ELR (cell line): ENCODE measurements at places on chromosomes 12 and 14.

- DNase-seq = no peak
These were observed 21.1 kb downstream of the KRT18 start for GRCh38 chr12:52969828-52970569.

DNA sequence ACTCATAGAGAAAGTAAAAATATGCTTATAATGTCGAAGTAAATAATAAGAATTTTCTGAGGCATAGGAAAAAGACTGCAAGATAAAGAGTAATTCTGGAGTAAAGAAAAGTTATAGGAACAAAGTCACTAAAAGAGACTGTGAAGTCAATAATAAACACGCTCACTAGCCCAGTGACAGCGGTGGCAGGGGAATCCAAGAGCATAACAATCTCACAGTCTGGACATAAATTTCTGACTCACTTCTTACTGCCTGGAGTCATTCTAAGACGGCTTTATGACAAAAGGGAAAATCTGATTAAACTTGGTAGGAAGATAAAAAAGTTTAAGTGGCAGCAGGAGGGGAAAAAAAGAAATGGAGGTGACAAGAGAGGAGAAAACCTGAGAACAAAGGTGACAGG lies 56.4 kb upstream of the GRIP1 start:
- no peak for DNase-seq

DNA sequence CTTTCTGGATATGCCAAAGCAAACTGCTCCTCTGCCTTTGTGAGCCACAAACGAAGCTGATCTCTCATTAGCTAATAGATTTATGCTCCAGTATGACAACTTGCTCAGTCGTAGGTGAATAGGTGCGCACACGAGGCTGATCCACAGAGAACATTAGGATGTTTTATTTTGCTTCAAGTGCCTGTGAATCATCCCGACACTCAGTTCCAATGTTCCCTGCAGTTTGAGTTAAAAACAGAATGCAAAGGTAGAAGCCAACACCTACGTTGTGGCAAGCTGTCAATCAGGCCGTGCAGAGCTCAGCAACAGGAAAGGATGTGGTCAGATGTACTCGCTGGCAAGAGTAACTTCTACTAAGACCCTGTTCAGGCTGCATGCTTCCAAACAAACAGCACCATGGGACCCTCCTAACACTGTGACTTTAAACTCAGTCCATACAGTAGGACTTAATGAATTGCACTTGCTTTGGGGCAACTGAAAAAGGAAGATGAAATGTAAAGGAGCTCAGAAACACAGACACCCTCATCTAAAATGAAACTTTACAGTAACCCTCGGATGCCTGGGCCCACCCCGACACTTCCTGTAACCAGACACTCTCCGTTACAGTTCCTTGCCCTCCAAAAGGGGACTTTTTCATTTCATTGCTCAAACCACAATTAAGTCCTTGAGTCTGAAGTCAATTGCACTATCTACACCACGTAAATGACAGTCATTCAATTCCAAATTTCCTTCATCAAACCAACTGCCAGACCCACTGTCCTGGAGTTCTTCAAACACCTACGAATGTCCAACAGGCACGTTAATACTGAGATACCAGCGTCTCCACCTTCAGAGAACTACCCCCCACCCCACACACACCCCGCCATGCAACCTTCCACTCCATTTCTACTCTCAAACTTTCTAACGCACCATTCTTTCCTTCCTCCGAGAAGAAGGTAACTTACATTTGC lies 1.6 kb downstream of the CCDC88C start:
- DNase-seq = no peak

DNA sequence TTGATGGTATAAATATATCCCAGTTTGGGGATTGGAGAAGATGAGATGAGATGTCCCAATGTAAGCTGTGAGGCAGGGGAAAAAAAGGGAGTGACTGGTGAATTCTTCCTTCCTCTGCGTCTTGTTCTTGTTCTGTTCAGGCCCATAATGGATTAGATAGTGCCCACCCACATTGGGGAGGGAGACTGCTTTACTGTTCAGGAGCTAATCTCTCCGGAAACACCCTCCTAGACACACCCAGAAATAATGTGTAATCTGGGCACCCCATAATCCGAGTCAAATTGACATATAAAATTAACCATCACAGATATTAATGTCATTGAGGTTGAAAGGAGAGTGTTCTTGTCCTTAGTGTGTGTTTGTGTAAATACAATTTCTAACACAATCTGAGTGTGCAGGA lies 29.3 kb downstream of the ETV6 start:
- DNase-seq = no peak

DNA sequence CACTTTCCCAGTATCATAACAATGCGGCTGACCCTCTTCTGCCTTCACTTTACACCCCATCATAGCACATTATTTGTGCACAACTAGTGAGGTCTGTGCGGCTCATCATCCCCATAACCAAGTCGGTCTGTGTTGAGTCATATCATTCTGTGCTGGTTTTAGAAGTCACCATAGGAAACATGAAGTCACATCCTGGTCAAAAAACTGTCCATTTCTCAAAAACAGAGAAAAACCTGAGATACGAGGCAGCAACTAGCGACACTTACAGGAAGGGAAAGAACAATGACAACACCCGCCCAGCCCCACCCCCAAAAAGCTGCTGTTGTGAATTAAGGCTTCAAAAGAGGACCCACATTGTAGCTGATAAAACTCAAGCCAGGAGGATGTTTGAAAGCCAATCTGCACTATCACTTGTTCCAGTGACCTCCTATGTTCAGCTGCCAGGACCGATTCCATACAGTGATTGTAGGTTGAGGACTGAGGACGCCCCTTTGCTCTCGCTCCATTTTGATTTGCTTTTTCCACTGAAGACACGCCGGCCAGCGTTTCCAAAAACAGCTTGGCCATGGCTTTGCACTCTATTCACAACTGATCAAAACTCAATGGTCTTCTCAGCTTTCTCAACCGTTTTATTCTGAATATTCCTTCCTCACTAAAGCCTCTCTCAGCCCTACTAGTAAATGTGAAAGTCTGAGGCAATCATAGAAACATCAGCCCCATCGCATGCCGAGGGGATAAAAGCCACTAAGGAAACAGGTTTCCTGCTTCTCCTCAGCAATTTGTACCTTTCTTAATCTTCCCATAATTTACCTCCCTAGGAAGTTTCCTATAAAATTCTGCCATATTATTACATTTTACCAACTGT lies 87.5 kb downstream of the DUSP16 start:
- peak; percentile 45 for DNase-seq

DNA sequence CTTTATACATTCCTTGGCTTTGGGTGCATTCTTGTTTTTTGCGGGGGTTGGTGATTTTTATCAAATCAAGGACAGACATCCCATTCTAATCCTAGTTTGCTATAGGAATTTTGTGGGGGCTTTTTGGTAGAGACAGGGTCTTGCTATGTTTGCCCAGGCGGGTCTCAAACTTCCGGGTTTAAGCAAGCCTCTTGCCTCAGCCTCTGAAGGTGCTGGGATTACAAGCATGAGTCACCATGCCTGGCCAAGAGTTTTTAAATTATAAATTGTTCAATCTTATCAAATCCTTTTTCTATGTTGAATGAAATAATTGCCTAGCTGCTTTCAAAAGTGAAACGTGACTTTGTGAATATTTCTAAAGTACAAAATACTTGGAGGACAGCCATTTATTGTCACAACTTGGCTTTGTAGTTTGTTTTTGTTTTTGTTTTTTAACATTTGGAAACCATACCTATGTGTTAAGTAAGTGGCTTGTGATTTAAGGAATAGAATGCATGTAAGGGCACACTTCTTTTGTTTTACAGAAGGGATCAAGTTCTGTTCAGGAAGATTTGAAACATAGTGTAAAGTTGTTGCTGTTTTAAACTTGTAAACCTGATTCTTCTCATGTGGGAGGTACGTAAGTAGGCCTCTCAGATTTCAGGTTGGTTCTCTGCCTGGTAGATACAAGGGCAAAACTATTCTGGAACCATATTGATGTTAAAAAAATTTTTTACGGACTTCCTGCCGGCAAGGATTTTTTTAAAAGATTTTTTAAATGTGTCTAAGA lies 13.4 kb downstream of the MARK3 start:
- DNase-seq = peak; percentile 70

GRCh38 chr12:101806265-101806664 lies 24.5 kb downstream of the GNPTAB start:
- DNase-seq = no peak

GRCh38 chr14:26330982-26331381 lies 266.9 kb downstream of the NOVA1 start:
- DNase-seq = no peak

- no peak for DNase-seq
These were observed 13.1 kb downstream of the NKX2-1 start for GRCh38 chr14:36506732-36507614.

- DNase-seq = no peak
These were observed 30.2 kb downstream of the CACNA1C start for GRCh38 chr12:2083008-2083407.

GRCh38 chr12:111886662-111887545 lies 44.9 kb downstream of the MAPKAPK5 start:
- DNase-seq = no peak

GRCh38 chr14:30580616-30581282 lies 21.8 kb downstream of the G2E3 start:
- no peak for DNase-seq

- peak; percentile 43 for DNase-seq
These were observed 1.0 kb upstream of the ANO6 start for GRCh38 chr12:45214749-45215418.

DNA sequence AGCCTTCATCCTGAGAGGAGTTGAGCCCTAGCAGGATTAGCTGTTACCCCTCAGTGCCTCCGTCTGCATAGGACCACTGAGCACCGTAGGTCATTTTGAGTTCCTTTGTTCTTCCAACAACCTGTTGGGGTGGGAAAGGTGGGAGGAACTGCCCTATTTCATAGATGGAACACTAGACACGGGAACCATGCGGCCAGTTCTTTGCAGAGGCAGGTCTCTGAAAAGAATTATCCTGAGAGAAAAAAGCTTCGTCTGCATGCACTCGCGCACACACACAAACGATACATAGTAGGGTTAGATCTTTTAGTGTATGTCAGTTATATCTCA lies 28.5 kb downstream of the TRAFD1 start:
- DNase-seq = no peak

DNA sequence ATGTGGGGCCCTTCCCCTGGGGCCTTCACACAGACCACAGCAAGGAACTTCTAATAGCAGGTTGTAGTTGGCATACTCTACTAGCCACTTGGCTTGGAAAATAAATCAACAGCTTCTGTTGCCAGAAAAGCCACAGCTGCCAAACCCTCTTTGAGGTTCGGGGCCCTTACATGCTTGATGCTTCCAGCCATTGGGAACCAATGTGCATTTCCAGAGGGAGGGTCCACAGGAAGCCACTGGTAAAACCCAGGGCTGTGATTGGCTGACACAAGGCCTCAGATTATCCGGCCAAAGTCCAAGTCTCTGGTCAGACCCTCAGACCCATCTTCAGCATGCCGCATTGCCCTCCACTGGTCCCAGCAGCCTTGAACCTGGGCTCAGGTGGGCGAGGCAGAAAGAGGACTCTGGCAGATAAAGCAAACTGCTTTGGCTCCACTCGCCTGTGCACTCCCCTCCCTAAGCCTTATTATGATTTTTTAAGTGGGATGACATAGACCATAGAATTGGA lies 214.4 kb downstream of the BCL11B start:
- DNase-seq = no peak

- DNase-seq = no peak
These were observed 9.3 kb upstream of the ESPL1 start for GRCh38 chr12:53258541-53259539.

DNA sequence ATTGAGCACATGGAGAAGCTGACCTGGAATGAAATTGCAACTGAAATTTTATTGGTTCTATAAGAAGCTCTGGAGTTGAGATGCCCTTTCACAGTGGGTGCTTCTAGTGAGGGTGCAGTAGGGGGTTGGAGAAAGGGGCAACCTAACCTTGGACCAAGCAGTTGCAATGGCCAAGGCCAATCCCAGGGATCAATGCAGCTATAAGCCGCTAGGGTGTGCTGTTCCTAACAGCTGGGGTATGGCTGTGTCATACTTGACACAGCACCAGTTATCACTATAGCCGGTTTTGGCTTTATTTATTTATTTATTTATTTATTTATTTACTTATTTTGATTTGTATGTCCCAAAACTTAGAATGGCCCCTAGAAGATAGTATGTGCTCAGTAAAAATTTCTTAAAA lies 505.9 kb downstream of the FLRT2 start:
- DNase-seq = peak; percentile 19

- no peak for DNase-seq
These were observed 12.4 kb upstream of the BCL11B start for GRCh38 chr14:99284254-99285004.

GRCh38 chr12:563250-563781 lies 99.9 kb downstream of the NINJ2 start:
- DNase-seq = peak; percentile 63

GRCh38 chr12:105355752-105356151 lies 25.3 kb downstream of the C12orf75 start:
- DNase-seq = peak; percentile 73

- peak; percentile 98 for DNase-seq
These were observed 2.4 kb downstream of the ANKRD13A start for GRCh38 chr12:110001596-110001995.

DNA sequence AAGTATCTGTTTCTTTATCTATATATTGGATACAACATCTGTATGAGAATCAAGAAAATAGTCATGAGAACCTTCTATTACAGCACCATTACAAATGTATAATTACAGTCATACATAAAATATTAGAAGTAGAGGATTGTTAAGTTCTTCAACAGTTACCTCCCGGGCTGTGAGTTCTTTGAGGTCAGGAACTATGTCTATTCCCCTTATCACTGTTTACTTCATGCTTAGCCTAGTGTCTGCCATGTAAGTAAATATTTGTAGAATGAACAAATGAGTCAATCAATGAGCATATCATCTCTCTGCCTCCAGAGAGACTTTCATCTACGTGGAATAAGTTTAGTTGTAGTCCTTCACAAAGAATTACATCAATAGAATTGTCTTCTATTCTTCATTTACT lies 47.2 kb downstream of the PUS7L start:
- DNase-seq = no peak

GRCh38 chr12:67661311-67662021 lies 12.9 kb downstream of the DYRK2 start:
- peak; percentile 85 for DNase-seq

- no peak for DNase-seq
These were observed 126.3 kb upstream of the DHRS4 start for GRCh38 chr14:23827100-23827892.

GRCh38 chr12:101915841-101916240 lies 38.5 kb downstream of the DRAM1 start:
- no peak for DNase-seq

GRCh38 chr12:57085999-57086492 lies 2.9 kb upstream of the NAB2 start:
- DNase-seq = peak; percentile 40

- no peak for DNase-seq
These were observed 173.7 kb downstream of the STXBP6 start for GRCh38 chr14:24875991-24876878.

- peak; percentile 72 for DNase-seq
These were observed 28.8 kb downstream of the RPGRIP1 start for GRCh38 chr14:21308479-21309237.

DNA sequence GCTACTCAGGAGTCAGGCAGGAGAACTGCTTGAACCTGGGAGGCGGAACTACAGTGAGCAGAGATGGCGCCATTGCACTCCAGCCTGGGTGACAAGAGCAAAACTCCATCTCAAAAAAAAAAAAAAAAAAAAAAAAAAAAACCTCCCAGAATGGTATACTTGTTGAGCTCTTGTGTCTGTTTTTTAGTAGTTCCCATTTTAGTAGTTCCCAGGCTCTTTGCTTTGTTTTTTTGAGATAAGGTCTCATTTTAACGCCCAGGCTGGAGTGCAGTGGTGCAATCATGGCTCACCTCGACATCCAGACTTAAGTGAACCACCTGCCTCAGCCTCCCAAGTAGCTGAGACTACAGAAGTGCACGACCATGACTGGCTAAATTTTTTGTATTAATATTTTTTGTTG lies 13.4 kb downstream of the ATXN2 start:
- no peak for DNase-seq

- no peak for DNase-seq
These were observed 26.2 kb upstream of the ARHGAP5 start for GRCh38 chr14:32050878-32051277.
